LNCaP clone FGC (cell line): ENCODE measurements at places on chromosomes 12 and 14.

DNA sequence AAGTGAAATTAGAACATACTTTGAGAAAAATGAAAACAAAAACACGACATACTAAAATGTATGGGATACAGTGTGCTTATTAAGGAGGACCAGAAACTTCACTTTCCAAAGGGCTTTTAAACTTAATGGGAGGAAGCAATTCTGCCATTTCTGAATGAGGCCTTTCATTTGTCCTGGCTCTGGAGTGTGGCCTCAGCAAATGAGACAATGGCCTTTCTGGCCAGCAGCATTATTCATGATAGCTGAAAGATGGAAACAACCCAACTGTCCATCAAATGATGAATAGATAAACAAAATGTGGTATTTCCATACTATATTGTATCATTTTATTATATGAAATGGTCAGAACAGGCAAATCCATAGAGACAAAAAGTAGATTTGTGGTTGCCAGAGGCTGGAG, 338.6 kb downstream of the CEP128 start:
- DNase-seq = no peak

- no peak for DNase-seq
Observed at GRCh38 chr12:114990381-114990780, 306.4 kb upstream of the TBX3 start.

GRCh38 chr12:117025481-117026151, 73.6 kb downstream of the TESC start:
- no peak for DNase-seq

DNA sequence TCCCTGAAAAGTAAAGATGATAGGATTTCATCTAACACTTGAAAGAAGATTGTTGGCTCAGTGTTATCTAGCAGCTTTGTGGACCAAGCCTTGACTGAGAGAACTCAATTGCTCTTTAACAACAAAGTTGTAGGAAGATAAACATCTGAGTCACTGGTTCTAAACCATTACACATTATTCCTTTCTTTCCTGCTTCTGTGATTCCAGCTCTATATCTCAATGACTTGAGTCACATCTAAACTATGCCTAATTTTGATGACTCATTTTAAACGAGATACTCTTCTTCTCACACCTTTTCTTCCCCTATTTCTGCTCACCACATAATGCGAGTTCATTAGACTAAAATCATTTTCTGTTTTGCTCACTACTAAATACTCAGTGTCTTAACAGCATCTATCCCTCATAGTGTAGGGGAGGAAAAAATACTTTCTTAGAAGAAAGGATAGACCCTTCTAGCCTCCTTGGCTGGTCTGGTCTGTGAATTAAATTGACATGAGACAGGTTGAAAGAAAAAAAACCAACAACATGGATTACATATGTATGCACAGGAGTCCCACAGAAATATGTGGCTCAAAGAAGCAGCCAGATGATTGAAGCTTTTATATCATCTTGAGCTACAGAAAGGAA, 201.4 kb downstream of the C12orf50 start:
- DNase-seq = no peak

DNA sequence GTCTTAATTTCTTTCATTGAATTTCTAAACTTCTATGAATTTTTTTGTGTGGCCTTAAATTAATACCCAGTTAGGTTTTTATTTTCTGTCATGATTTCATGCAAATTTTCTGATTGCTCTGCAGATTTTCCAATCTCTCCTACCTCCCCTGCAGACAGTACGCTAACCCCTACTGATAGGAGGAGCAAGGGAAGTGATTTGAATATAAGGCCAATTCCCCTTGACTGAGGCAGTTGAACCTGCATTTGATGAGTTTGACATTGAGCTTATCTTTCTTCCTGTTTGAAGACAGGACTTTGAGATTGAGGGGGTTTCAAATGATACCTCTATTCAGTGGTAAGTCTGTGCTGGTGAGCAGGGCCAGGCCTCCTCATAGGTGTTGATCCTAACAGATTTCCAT, 74.6 kb downstream of the SNAPC1 start:
- no peak for DNase-seq

GRCh38 chr14:64855721-64856528, 23.8 kb downstream of the SPTB start:
- no peak for DNase-seq

DNA sequence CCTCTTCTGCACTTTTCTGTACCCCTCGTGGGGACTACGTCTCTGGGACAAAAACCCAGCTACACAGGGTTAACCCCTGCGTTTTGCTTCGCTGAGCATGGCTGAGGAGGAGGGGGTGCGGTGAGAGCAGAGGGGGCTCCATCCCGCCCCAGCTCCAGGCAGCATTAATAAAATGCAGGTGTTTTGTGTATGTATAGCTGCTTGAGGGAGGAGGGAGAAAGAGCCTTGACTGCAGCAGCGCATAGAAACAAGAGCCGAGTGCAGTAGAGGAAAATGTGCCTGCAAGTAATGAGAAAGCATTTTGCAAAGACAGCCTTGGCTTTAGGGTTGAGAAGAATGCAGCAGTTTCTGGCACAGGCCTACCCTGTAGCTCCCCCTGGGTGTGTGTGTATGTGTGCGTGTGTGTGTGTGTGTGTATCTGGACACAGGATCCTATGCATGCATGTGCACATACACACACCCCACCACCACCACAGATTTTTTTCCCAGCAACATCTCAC, 103.9 kb downstream of the ZFP36L1 start:
- DNase-seq = no peak

DNA sequence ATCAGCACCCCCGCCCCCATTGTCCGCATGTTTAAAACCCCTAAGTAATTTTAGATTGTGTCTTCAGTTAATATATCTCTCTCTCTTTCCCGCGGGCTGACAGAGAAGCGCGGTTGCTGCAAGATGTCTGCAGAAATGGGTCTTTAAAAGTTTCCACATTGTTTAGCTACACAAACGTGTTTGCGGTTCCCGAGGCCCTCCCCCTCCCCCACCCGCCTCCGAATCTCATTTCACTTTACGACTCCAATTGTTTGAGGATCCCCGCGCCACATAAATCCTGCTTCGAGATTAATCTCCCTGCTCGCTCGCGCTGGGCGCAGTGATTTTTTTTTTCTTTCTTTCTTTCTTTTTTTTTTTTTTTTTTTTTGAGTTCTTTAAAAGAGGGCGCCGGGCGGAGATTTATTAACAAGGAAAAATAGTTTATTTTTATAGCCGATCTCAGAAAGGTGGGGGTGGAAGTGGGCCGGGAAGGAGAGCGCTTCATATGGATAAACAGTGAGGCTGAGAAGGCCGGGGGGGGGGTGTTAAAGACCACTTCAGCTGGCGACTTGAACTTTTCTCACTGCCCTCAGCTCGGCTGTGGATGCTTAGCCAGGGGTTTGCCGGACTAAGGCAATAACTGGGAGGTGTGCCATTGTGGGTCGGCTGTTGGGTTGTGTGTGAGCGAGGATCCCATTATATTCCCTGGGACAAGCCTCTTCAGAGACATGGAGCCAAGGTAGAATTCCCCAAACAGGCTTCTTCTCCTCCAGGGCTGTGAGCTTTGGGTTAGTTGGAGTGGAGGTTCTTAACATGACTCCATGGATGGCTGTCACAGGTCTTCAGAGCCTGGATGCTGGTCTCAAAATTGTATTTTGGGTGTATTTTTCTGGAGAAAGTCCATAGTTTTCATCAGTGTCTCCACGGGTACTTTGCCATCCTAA, 39.7 kb upstream of the TBX5 start:
- no peak for DNase-seq

DNA sequence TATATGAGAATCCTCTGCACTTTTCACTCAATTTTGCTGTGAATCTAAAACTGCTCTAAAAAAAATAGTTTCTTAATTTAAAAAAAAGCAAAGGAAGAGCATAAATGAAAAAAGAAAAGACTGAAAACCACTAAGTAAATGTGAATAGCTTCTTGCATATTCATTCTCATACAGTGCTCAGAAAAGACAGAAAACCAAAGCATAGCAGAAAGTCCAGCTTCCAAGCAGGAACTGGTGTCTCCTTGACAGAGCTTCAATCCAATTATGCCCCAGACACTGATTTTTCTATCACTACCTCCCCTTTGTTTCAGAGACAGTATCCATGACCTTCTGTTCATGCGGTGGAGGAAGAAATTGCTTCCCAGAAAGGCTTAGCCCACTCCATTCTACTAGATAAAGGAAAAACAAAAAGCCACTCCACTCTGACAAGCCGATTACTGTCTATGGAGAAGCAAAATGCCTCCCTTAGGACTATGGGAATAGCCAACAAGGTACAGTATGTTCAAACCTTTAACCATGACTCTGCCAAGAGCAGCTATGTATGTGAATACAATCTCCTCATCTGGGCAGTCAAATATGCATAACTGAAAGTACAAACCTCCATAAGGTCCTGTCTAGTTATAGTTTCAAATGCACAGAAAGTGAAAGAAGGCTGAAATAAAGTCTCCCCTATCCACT, 40.6 kb downstream of the ATF7 start:
- DNase-seq = no peak

GRCh38 chr12:96196781-96197180, 2.6 kb downstream of the ELK3 start:
- DNase-seq = no peak
